ENCODE measurements at places on chromosomes 2 and 18. TPM values are rescaled to one million over a fixed set of nuclear protein-coding genes. Genes with fewer than 3 reads are reported as not detected.
A peak's percentile ranks its signal among the peaks of the same experiment; 100 is the strongest.

DNA sequence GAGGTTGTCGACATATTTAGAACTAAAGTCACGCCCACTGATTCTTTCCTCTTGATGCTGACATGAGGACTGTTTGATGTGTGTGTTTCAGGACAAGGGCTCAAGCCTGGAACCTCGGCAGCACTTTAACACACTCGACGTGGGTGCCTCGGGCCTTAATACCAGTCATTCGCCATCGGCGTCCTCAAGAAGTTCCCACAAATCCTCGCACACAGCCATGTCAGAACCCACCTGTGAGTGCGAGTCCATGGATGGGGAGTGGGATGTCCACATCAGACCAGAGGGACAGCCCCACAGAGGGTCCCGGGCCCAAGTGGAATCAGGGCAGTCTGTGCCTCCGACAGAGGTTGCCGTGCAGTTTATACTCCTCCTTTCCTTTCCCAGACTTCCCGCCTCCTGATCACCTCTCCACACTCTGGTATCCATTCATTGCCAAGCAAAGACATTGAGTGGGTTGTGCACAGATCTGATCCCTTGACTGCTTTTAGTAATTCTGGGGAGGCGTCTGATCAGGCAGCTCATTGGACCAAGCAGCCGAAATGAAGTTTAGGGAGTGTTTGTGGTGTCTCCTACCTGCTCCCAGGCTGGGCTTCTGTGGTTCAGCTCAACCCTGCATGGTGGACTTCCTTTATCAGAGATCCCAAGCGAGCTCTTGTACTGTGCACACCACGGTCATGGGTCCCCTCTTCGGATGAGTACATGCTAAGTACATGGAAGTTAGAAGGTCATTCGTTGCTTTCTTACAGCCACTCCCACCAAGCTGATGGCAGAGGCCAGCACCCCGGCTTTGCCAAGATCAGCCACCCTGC lies 27.2 kb upstream of the RPL31 start:
- peaks cover 3% of the 10 kb centered on the region for H3K27me3 ChIP-seq
- H3K27ac ChIP-seq = no peak overlapping the region
- H3K36me3 ChIP-seq = no peaks in the 10 kb centered on the region
- no peak overlapping the region for H3K4me3 ChIP-seq

GRCh38 chr18:22814329-22814703 lies 118.8 kb upstream of the RBBP8 start:
- no peaks in the 10 kb centered on the region for H3K27me3 ChIP-seq
- no peaks in the 10 kb centered on the region for H3K4me1 ChIP-seq
- DNase-seq = no peak
- no peaks in the 10 kb centered on the region for H3K36me3 ChIP-seq

DNA sequence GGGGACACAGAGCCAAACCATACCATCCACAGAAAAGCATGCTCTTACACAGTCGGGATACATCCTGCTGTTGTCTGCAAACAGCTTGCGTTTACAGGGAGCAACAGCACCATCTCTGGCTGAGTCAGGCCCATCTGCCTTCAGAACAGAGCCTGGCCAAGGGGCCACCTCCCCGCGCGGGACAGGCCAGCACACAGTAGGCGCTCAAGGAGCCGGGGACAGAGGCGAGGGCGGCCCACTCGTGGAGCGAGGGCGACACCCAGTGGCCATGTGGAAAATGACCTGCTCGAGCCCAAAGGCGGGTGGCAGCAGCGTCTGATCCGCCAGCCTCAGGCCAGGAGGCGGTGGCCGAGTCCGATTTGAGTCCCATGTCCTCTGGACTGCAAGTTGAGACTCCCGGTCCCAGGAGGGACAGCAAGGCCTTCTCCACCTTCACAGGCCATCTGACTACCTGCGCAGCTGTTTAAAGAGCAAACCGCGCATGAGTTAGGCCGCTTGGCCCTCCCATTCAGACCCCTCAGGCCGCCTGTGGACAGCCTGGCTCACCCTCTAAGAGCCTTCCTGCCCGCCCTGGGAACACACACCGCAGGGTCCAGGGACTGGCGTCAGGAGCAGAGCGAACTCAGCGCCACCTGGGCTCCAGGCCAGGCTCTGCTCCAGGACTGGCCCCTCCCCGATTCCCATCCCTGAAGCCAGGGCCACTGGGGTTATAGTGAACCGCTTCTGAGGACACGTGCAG lies 38.3 kb downstream of the TTC32 start:
- no peaks in the 10 kb centered on the region for H3K27me3 ChIP-seq
- no peak overlapping the region for H3K27ac ChIP-seq
- no peak for DNase-seq

GRCh38 chr2:178441426-178441825 lies 9.5 kb downstream of the PRKRA start:
- no peak overlapping the region for H3K27ac ChIP-seq
- no peak overlapping the region for H3K4me3 ChIP-seq
- no peaks in the 10 kb centered on the region for H3K4me1 ChIP-seq
- H3K36me3 ChIP-seq = peaks cover 41% of the 10 kb centered on the region

DNA sequence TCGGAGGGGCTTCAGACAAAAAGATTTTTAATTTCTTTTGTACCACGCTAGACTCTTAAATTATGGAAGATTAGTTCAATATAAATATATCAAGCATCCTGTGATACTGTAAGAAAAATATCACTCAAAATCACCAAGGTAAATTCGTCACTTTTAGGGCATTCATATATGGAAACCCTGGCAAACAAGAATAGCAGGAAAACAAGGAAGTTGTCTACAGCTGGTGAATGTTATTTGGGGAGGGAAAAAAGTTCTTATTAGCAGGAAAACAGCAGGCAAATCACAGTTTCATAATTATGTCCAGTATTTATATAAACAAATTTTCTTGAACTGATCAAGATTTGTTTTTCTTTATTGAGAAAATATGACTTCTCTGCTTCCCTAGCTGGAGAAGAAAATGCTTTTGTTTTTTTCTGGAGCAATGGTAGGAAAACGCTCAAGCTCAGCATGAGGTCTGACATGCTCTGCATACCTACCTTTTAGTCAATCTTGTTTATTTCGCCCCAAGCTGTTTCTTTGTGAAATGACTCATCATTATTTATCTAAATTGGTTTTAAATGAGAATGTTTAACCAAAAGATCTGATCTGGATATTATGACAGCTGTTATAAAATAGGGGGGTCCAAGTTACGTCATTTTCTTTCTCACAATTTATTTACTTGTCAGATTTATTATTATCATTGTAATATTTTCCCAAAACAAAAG lies 14.7 kb downstream of the LINC00305 start:
- H3K4me3 ChIP-seq = no peak overlapping the region
- no peaks in the 10 kb centered on the region for H3K27me3 ChIP-seq
- no peaks in the 10 kb centered on the region for H3K36me3 ChIP-seq

Gene ANKRD30BL
- not detected for total RNA-seq

DNA sequence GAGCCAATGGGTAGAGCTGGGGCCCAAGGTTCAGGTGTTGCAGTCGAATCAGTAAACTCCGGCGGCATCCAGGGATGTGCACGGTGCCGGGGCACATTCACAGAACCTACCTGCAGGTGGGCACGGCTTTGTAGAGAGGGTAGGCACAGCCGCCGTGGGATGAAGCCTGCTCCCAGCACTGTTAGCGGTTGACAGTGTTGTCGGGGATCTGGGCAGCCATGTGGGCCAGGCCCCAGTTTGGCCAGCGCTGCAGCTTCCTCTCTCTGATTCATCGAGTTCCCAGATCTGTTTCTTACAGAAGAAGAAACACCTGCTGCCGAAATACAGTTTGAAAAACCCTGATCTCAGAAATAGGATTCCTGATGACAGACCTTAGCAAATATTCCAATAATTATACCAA lies 274.8 kb downstream of the AGAP1 start:
- no peak overlapping the region for H3K4me3 ChIP-seq
- H3K27ac ChIP-seq = no peak overlapping the region
- no peaks in the 10 kb centered on the region for H3K4me1 ChIP-seq
- DNase-seq = no peak
- H3K27me3 ChIP-seq = no peaks in the 10 kb centered on the region

- no peaks in the 10 kb centered on the region for H3K27me3 ChIP-seq
- H3K4me3 ChIP-seq = no peak overlapping the region
- no peak overlapping the region for H3K27ac ChIP-seq
Measured at GRCh38 chr2:66962716-66963115, 434.4 kb upstream of the ETAA1 start.

GRCh38 chr18:75467851-75468250 lies 40.3 kb upstream of the SMIM21 start:
- no peak for DNase-seq
- H3K36me3 ChIP-seq = no peaks in the 10 kb centered on the region
- no peak overlapping the region for H3K4me3 ChIP-seq
- H3K27me3 ChIP-seq = no peaks in the 10 kb centered on the region

Gene EMILIN1
- total RNA-seq = 1.7 TPM

Gene SLC5A7
- not detected for total RNA-seq

Gene SIX3
- 0.26 TPM for total RNA-seq

Gene GAREM2
- 0.85 TPM for total RNA-seq

Gene CLEC4F
- total RNA-seq = not detected

Gene COL4A4
- total RNA-seq = 3.4 TPM

Gene DCDC2C
- not detected for total RNA-seq

Gene PHLPP1
- total RNA-seq = 7.0 TPM

GRCh38 chr2:124662946-124663644 lies 638.0 kb downstream of the CNTNAP5 start:
- H3K4me3 ChIP-seq = no peak overlapping the region
- H3K27me3 ChIP-seq = no peaks in the 10 kb centered on the region
- H3K36me3 ChIP-seq = no peaks in the 10 kb centered on the region
- no peaks in the 10 kb centered on the region for H3K4me1 ChIP-seq
- DNase-seq = no peak

DNA sequence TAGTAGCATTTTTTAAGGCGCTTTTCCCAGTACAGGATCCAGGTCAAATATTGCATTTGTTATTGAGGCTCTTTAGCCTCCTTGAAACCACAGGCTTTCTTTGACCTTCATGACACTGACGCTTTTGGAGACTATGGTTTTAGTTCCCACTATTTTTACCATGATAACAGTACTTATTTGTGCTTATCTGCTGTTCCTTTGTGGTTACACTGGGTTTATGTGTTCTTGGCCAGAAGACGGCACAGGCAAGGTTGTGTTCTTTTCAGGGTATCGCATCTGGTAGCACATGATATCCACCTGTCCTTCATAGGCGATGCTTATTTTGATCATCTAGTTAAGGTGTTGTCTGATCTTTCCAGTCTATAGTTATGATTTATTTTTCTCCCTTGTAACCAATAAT lies 16.8 kb upstream of the MBOAT2 start:
- no peak for DNase-seq
- H3K4me3 ChIP-seq = no peak overlapping the region
- H3K27ac ChIP-seq = no peak overlapping the region

GRCh38 chr2:169363560-169364150 lies 1.3 kb upstream of the LRP2 start:
- DNase-seq = no peak
- H3K4me1 ChIP-seq = peaks cover 11% of the 10 kb centered on the region
- H3K36me3 ChIP-seq = no peaks in the 10 kb centered on the region
- no peak overlapping the region for H3K27ac ChIP-seq

GRCh38 chr2:38925982-38926381 lies 36.3 kb downstream of the ARHGEF33 start:
- peaks cover 2% of the 10 kb centered on the region for H3K27me3 ChIP-seq
- no peak overlapping the region for H3K4me3 ChIP-seq
- no peak for DNase-seq
- H3K27ac ChIP-seq = no peak overlapping the region
- H3K4me1 ChIP-seq = no peaks in the 10 kb centered on the region
- no peaks in the 10 kb centered on the region for H3K36me3 ChIP-seq

DNA sequence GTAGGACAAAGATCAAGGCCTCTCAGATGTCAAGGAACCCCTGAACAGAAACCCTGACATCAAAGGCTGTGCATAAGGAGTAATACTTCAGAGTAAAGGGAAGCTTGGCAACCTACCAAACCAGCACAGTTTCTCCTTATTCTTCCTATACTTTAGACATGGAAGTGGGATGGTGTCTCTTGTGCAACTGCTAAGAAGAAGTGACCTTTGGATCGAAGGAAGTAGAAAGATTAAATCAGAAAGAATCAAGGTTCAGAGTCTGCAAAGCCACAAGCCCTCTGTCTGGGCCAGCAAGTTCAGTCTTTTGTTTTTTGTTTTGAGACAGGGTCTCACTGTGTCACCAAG lies 66.2 kb upstream of the SLC39A10 start:
- H3K4me1 ChIP-seq = no peaks in the 10 kb centered on the region
- no peaks in the 10 kb centered on the region for H3K36me3 ChIP-seq
- DNase-seq = no peak
- no peaks in the 10 kb centered on the region for H3K27me3 ChIP-seq
- H3K27ac ChIP-seq = no peak overlapping the region
- no peak overlapping the region for H3K4me3 ChIP-seq

Gene NTSR2
- not detected for total RNA-seq

Gene CCDC102B
- 2.7 TPM for total RNA-seq

DNA sequence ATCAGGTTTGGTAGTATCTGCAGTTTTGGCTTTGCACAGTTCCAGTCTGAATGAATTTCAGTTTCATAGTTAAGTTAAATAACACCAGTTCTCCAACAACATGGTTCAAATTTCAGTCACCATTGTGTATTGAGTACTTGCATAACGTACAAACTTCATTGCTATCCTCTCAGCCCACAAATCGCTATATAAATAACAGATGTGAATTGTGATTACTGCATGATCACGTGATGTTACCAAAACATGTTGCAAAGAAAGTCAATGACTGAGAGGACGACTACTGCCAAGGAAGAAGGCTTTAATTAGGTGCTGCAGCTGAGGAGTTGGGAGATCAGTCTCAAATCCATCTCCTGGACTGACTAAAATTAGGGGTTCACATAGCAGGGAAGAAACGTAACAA lies 48.2 kb downstream of the COL4A4 start:
- H3K4me3 ChIP-seq = no peak overlapping the region
- no peaks in the 10 kb centered on the region for H3K36me3 ChIP-seq
- H3K27me3 ChIP-seq = no peaks in the 10 kb centered on the region
- H3K4me1 ChIP-seq = no peaks in the 10 kb centered on the region

DNA sequence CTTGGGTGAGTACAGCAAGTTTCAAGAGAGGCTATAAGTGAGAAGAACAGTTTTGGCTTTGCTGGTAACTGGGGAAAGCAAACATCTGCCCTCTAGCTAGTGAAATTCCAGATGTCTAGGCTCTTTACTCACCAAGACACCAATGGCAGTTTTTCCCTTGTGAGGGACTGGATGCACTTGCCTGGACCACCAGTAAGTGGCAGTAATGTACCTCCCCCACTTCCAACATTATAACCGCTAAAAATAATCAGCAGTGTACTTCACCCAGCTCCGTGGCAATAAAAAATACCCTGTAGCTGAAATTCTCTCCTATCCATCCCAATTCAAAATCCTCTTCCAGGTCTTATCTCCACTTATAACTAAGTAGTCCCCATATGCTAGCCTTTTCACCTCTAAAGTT lies 383.9 kb downstream of the ARHGAP15 start:
- no peaks in the 10 kb centered on the region for H3K36me3 ChIP-seq
- DNase-seq = peak; percentile 5
- no peaks in the 10 kb centered on the region for H3K4me1 ChIP-seq
- no peak overlapping the region for H3K4me3 ChIP-seq
- H3K27me3 ChIP-seq = no peaks in the 10 kb centered on the region

Gene PLGLB2
- total RNA-seq = not detected
